ENCODE measurements at places on chromosomes 6 and 20. TPM values are rescaled to one million over a fixed set of nuclear protein-coding genes. Genes with fewer than 3 reads are reported as not detected.

- DNase-seq, result no peak
Measured at GRCh38 chr6:107434812-107435211, 24.6 kb downstream of the PDSS2 start.

DNA sequence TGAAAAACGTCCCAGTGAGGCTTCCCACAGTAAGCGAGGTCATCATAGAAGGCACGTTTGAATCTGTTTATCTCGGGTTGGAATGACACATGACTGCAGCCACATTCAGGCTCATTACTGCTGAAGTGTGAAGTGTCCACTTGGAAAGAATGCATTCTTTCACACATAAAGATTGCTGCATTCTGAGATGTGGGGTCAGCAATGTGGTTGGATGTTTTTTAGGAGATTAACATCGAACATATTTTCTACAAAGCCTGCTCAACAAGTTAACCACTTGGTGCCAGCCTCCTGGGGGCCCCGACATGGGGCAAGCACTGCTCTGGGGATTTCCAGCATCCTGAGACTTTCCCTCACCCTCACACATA lies 79.9 kb downstream of the BMP6 start:
- DNase-seq, result no peak

DNA sequence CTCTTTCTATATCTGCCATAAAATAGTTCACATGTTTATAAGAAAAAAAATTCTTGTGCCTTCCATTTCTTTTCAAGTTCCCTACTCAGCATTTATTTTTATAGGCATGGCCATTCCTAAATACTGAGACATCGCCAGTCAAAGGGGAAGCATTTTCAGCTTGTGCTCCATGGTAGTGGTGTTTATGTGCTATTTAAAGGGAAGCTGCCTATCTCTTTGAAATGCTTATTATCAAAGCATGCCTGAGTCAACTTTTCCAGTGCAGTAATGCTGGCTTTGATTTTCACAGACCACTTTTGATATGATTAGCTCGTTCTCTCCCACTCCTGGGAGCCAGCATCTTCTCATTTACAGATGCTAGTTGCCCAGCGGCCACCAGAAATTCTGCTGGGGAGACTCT lies 124.1 kb upstream of the RIN2 start:
- no peak for DNase-seq

DNA sequence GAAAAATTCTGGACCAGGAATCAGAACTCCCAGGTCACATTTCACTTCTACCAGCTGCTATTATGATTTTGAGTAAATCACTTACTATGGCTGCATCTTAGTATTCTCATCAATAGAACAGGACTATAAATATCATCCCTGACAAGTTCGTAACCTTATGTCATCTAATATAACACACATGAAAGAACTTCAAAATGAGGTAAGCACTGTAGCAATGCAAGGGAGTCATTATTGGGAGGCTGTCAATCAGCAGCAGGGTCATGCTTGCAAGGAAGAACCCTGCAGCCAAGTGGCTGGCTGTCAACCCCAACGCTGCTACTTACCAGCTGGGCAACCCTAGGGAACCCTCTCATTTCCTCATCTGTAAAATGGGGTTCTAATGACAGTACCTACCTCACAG lies 123.3 kb upstream of the B3GAT2 start:
- no peak for DNase-seq

DNA sequence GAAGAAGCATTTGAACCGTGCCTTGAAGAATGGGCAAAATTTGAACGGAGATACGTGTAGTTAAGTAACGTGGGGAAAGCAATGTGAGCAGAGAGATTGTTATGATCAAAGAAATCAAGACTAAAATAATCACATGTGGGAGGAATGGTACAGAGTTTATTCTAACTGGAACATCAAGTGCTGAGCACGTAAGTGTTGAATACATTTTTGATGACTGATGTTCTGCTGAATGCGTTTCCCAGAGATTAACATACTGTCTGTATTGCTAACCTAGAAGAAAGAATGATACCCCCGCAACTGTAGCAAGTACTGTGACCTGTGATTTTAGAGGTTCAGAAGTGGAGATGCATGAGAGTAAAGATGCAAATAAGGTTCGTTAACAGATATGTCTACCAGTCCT lies 146.9 kb upstream of the EPHA7 start:
- DNase-seq, result no peak

- DNase-seq, result no peak
Measured at GRCh38 chr6:68042339-68043121, 592.6 kb upstream of the ADGRB3 start.

GRCh38 chr6:130288065-130288464 lies 65.3 kb upstream of the SAMD3 start:
- no peak for DNase-seq

GRCh38 chr6:63352544-63353285 lies 32.9 kb upstream of the LGSN start:
- peak; percentile 31 for DNase-seq

POLR1H gene
- total RNA-seq, result 55.5 TPM

IBTK gene
- 25.3 TPM for total RNA-seq

PSORS1C2 gene
- total RNA-seq, result not detected
